ENCODE measurements at places on chromosomes 1 and 21.
A peak's percentile ranks its signal among the peaks of the same experiment; 100 is the strongest.

DNA sequence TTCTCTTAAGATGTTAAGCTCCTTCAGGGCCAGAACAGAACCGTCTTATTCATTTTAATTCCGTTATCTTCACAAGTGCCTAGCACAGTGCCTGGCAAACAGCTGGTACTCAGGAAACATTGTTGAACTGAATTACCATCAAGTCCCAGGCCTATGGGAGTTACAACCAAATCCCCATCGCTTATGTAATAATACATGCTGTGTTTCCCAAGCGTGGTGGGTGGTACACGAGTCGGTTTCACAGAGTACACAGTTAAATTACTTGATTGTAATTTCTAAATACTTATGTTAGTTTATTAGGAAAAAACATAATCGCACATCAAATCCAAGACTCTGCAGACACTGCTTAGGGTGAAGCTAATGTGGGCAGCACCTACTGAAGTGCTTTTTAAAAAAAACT is 1.0 kb downstream of the ANGEL2 start:
- DNase-seq = no peak

GRCh38 chr1:23953020-23953419 is 6.6 kb upstream of the PNRC2 start:
- no peak for DNase-seq

DNA sequence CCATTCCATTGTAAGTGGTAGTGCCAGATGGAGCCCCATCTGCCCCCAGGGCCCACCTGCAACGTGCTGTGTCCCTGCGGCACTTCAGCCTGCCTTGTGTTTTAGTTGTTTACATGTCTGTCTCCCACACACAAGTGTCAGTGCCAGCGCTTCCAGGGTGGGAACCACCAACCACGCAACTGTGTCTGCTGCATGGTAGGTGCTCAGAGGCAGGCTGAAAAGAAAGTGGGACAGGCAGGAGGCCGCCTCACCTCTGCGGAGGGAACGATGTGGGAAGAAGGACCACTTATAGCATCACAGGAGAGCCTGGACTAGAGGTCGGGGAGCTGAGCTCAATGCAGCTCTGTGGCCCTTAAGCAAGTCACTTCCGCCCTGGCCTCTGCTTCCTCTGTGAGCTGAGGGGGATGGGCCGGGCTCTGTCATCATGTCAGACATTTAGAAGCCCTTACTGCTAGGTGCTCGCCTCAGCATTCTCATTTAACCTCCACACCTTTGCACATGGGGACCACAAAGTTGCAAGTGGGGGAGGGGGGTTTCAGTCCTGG is 17.9 kb downstream of the SLC9A1 start:
- no peak for DNase-seq

DNA sequence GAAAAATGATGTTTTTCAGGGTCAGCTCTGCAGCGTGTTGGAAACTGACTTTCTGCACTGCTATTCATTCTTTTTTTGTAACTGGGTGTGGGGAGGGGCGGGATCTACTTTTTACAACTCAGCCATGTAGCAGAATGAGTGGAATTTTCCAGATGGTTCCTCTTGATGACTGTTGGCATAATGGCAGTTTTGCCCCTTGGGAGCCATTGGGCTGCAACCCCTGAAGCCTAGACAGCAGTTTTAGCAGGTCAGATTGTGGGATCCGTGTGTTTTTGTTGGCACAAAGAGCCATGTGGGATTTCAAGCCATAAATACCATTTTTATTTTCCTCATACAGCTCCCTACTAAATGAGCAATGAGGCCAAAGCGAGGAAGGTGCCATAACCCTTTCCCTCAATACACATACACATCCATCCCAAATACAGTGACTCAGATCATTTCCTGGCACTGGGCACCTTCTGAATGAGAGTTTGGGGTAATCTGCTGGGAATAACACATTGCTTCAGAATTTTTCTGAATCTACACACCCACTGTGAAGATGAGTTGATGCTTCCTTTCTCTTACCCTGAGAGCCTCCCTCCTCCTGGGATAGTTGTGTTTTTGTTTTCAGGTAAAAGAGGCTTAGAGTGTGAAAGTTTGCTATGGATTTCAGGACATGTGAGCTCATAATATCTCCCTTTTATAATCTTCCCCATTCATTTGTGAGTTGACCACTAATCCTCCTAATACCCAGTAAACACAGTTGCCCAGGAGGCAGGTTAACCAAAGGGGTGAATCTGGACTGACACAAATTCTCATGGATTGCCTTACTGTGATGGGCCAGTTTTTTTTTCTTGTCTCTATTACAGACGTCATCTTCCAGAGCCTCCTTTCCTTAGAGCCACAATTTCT is 13.1 kb downstream of the S100A10 start:
- no peak for DNase-seq

- DNase-seq = no peak
These were observed 1.4 kb downstream of the BCL10 start for GRCh38 chr1:85274969-85275453.

DNA sequence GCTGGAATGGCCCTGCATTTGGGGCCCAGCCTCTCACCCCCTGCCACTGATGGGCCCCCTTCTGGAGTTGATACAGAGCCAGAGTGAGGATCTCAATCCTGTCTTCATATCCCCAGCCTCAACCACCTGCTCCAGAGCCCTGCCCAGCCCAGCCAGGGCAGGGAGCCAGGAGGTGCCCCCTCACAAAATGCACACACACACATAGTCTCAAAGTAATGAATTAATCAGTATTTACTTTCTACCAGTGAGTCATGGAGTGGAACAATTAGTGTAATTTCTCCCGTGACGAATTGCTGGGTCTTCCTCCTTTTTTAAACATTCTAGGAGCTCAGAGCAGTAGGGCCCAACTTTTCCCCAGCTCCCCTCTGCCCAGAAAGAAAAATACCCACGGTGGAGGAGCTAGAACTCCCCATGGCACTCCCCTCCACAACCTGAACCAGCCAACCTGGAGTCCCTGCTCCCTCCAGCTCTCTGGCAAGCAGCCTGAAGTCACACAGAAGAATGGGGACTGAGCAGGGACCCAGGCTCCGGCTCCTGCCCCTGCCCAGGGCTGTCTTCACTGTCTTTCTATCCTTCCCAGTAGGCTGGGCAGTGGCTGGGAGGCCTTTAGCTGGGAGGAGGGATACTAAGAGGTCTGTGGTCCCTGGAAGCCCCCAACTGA is 29.3 kb downstream of the SDC3 start:
- DNase-seq = no peak

DNA sequence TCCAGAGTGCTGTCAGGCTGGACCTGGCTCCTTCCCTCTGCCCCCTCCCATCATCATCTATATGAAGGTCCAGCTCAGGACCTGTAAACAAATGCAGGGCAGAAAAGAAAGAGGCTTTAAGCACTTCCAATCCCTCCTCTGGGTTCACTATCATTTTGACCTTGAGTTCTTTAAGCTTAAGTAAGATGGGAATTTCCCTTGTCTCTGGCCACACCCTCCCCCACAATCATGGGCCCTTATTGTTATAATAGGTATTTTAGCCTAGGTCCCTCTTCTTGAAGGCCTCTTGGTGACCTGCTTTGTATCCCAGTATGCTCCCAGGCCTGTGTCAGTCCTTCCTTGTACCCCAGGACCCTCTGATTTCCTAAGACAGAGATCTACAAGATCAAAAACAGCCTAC is 45.1 kb upstream of the EPS15 start:
- no peak for DNase-seq

GRCh38 chr1:230548357-230548756 is 93.9 kb upstream of the COG2 start:
- DNase-seq = no peak

DNA sequence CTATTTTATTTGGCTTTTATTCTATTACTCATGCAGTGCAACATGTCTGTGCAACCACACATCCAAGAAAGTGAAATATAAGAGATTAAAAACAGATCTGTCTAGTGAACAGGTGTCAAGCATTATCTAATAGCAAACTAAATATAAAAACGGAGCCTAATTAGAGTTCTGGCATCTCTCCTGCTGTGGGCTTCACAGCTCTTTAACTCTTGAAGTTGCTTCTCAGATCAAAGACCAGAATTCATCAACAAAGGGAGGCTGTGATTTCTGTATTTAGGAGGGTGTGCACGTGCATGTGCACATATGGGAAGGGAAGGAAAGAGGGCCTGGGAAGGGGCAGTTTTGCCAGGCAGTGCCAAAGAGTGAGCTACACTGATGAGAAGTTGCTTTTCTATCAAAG is 81.0 kb downstream of the MIS18A start:
- DNase-seq = no peak

DNA sequence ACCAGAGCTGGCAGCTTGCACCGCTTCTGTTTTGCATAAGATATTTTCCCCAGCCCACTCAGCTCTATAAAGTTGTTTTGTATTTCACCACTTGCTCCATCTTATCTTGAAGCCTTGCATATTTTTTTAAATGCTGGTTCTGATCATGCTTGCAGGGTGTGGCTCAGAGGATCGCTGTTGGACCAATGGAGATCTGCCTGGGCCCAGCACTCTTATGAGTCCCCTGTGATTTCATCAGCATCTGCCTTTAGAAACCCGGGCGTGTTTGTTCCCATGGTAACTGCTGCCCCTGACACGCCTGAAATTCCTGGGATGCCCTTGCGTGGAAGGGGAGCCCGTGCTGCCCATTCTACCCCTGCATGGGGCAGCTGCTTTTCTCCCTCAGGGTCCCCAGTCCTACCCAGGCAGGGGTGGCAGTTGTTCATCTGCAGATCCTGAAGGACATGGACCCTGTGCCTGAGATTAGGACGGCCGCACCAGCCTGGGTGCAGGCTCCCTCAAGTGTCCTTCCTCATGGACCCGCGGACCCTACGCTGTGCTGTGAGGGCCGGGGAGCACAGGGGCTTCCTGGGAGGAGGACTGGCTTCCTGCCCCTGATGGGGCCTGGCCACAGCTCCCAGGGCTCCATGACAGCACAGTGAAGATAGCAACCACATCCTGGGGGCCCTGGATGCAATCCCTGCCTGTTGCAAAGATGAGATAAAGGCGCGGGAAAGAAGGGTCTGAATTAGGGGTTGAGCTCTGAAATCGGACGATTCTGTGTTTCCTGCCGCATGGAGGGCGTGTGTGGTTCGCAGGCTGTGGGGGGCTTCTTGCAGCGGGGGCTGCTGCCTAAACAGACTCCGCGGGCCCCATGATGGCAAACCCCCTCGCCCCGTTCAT is 226.5 kb downstream of the SDCCAG8 start:
- DNase-seq = peak; percentile 56

GRCh38 chr1:77825131-77825709 is 45.8 kb downstream of the MIGA1 start:
- no peak for DNase-seq

DNA sequence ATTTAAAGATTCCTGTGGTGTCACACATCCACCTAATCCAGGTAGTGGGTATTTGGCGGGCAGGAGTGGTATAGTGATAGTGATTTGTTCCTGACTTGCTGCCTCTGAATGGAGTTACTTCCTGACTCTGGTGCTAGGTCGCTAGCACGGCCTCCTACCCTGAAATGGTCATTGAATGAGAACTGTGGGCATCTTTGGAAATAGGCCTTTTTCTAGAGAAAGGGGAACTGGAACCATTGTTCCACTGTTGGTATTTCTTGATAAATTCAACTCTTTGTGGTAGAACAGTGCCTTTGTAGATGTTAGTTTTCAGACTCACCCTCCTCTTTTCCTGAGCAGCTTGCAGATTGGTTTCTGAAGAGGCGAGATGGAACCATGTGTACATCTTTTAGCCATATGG is 1.5 kb downstream of the QSOX1 start:
- DNase-seq = no peak

- DNase-seq = peak; percentile 24
These were observed 37.6 kb downstream of the FCRL2 start for GRCh38 chr1:157739229-157739901.

- no peak for DNase-seq
These were observed 4.5 kb upstream of the CD101 start for GRCh38 chr1:116997066-116997465.

GRCh38 chr21:33124889-33125288 is 54.9 kb downstream of the OLIG1 start:
- DNase-seq = no peak

DNA sequence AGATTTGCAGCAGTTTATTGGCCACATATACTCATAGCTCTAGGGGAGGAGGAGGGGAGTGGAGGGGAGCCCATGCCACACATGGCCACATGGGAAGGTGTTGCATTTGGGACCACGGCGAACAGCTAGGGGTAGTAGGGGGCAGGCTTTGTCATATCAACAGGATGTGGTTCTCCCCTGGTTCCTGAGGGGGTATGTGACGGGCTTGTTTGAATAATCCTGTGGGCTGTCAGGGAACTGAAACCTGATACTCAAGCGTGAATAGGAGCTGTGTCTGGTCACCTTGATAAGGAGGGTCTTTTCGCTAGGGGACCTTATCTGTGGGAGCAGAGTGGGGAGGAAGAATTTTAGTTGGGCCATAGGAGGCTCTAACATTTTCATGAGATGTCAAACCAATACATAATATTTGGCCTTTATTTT is 264.7 kb downstream of the CTH start:
- DNase-seq = peak; percentile 30

DNA sequence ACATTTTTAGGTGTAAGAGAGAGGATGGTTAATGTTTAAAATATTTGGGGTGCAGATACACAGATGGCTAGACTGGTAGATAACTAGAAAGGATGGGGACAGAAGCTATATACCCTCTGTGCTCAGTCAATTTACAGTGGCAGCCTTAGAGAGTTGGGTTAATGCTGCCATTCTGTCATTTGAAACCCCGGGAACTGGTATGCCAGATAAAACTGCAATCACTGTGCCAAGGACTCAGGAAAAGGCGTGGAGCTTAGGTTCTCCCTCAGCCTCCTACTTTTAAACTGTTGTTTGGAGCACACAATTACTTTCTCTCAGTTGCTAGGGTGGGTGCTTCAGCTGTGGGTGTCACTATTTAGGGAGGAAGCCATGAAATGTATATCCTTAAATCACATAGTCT is 90.0 kb upstream of the HNRNPU start:
- DNase-seq = no peak

- DNase-seq = no peak
These were observed 273.2 kb downstream of the USP25 start for GRCh38 chr21:16002874-16003466.

DNA sequence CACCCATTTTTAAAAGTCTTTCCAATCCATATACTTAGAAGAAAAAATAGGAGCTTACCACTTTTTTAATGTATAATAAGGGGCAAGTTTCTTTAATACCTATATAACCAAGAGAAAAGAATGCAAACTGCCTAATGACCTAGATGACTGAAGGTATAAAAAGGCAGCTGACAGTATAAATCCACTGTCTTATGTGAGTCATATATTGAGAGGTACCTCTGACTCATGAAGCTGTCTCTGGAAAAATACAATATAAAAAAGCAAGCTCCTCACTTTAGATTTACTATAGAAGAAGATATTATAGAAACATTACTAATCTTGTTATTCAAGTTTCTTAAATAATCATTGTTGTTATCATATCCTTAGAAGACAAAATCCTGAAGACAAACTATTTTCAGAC is 144.2 kb downstream of the VAV3 start:
- no peak for DNase-seq
